ENCODE measurements at places on chromosomes 5 and 9.

GRCh38 chr5:148224117-148224742 lies 14.1 kb upstream of the MARCOL start:
- no peak for DNase-seq

- DNase-seq: no peak
Measured at GRCh38 chr5:179599100-179599499, 24.4 kb downstream of the HNRNPH1 start.

DNA sequence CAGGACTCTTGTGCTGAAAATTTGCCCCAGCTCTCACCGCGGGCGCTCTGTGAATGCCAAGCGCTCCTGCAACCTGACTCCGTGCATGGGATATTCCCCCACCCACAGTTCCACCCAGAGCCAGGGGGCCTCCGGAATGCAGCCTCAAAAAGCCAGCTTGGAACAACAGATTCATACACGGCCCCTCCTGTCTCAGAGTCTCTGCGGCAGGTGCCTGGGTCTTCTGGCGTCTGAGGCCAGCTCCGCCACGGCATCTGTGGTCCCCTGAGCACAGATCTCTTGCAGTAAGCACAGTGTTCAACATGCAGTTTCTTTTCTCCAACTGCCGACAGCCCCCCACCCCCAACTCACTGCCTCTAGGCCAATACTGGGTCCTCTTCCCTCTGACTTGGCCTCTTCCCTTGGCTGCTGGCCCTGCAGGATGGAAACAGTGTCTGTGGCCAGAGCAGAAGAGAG lies 355.7 kb upstream of the IRX2 start:
- DNase-seq: no peak

- no peak for DNase-seq
Measured at GRCh38 chr9:120985819-120986222, 59.2 kb upstream of the TRAF1 start.

GRCh38 chr9:136645903-136646754 lies 16.6 kb upstream of the EGFL7 start:
- DNase-seq: no peak

- DNase-seq: no peak
Measured at GRCh38 chr9:78620303-78620702, 323.4 kb downstream of the PSAT1 start.

Measured in activated CD4-positive, alpha-beta T cell treated with anti-CD3 and anti-CD28 coated beads for 4 hours (primary cell).